RCC 7860 (cell line): ENCODE measurements at places on chromosomes 13 and 19.

GRCh38 chr19:50224986-50225747 is 21.7 kb downstream of the MYH14 start:
- no peak for DNase-seq

DNA sequence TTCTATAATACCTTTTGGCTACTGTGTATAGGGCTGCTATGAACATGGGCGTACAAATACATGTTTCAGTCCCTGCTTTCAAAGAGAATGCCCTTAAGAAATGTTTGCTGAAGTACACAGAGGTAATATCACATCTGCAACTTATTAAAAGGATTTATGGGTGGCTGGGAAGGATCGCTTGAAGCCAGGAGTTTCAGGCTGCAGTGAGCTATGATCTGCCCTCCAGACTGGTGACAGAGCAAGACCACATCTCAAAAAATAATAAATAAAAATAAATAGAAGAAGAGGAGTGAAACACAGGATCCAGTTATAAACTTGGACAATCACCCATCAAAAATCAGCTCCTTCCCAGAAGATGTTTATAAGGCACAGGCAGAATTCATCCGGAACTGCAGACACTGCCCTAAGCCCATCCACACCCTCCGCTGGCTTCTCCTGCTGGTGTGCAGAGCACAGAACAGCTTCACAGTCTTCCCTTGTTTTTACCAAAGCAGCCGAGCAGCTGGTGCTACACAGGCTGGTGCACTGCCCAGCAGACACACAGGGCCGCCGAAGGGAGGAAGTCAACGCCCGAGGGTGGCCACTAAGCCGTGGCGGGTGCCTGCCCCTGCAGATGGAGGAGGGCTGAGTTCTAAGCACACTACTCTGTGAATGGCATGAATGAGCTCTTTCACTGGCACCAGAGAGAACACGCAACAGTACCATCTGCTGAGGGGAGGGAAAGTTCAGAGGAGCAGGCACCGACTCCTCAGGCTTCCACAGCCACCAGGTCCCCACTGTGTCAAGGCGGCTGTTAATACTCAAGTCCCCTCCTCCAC is 44.0 kb downstream of the BRD4 start:
- DNase-seq = no peak

DNA sequence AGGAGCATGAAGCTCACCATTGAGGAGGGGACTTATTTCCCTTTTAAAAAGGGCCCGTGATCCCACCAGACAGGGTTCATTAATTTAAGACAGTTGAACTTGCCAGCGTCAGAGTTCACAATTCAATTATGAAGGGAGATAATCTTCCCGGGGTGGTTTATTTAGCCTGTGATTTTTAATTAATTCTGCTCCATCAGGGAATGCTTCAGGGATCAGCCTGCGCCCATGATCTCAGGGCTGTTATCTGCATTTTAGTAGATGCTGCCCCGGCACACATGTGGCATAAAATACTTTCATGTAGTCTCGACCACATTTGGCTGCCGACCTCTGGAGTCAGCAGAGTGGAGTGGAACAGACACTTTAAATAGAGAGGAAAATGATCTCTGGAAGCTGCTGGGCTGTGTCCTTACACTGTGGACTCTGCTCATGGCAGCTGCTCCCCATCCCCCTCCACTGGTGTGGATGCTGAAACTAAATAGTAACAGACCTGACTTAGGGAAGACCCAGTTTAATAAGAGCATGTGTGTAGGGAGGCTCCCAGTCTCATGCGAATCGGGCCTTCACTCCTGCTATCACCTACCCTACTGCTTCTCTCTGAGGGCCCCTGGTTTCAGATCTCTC is 256.9 kb downstream of the TEX29 start:
- no peak for DNase-seq

GRCh38 chr19:46691104-46691503 is 25.8 kb downstream of the PRKD2 start:
- no peak for DNase-seq

DNA sequence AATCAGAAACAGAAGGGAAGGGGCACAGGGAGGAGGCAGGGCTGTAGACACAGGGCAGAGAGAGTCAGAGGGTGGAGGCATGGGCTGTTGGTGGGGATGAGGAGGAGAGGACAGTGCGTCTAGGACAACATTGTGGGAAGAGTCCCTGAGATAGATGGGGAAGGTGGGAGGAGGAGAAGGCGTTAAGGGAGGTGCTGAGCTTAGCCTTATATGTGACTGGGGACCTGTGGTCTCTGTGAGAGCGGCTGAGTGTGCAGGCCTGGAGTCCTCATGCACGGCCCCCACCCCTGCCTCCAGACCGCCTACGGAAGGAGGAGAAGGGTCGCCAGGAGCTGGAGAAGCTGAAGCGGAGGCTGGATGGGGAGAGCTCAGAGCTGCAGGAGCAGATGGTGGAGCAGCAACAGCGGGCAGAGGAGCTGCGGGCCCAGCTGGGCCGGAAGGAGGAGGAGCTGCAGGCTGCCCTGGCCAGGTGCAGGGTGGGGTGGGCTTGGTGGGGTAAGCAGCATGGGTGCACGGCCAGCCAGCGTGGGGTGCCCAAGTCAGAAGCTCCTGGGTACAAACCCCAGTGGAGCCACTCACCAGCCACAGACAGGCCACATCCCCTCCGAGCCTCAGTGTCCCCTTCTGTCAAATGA is 56.8 kb downstream of the KCNC3 start:
- no peak for DNase-seq

- DNase-seq = no peak
Measured at GRCh38 chr13:71054358-71054757, 812.6 kb downstream of the DACH1 start.

DNA sequence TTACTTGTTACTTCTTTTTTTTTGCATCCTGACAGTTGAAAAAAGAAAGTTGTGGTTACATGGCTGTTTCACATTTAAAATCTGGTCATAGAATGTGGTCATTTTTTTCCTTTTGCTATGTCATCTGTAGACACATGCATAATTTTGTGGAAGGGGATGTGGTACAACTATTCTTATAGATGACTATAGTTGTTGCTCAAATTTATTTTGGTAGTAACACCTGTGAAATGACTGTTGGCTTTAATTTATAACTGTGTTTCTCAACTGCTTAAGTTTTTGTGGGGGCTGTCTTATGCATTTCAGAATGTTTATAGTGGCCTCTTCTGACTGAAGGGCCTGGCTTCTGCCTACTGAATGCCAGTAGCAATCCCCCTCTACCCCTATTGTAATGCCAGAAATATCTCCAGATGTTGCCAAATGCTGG is 130.5 kb downstream of the PAN3 start:
- no peak for DNase-seq

GRCh38 chr19:12796146-12797071 is 5.1 kb downstream of the JUNB start:
- peak; percentile 75 for DNase-seq

DNA sequence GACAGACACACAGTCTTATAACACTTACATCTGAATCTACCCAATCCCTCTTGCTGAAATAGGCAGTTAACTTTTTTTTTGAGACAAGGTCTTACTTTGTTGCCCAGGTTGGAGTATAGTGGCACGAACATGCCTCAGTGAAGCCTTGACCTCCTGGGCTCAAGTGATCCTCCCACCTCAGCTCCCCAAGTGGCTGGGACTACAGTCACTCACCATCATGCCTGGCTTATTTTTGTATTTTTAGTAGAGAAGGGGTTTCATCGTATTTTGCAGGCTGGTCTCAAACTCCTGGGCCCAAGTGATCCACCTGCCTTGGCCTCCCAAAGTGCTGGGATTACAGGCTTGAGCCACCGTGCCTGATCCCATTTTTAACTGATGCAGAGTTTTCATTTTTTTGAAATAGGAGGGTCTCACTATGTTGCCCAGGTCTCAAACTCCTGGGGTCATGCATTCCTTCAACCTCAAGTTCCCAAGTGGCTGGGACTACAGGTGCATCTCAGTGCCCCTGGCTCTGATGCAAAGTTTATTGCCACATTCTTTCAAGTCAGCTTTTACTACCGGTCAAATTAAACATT is 7.6 kb downstream of the ELF1 start:
- DNase-seq = no peak

DNA sequence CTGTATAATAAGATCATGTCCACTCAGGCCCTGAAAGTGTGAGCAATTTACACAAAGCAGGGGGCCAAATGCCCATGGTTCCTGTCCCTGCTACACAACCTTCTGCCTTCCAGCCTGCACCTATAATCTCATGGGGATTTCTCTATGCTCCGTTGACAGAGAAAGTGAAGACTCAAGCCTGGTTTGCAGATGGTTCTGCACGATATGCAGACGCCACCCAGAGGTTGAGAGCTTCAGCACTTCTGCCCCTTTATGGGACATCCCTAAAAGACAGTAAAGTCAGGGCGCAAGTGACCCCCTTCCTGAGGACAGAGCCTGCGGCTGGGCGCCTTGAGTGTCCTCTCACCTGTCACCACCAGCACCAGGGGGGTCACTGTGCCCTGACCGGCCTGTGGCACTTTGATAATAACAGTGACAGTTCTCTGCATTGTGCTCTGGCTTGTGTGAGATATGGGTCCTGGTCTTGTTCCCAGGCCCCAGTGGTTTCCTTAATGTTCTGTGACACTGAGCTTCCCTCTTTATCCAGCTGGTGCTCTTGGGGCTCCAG is 15.1 kb downstream of the LILRA5 start:
- no peak for DNase-seq

DNA sequence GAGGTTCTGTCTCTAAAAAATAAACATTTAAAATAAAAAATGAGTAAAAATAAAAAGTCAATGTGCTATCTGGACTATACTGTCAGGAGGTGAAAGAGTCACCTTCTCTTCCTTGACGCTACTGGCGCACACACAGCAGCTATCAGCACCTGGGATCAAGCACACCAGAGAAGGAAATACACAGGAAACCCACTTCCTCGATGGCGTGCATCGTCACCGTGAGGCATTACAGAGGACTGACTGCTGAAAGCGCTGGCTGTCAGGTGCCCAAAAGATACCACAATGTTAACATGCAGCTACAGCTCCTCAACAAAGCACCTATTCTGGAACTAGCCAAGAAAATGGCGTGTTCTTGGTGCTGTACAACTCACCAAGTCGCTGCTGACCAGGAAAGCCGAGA is 6.1 kb downstream of the SLC35E1 start:
- DNase-seq = no peak

DNA sequence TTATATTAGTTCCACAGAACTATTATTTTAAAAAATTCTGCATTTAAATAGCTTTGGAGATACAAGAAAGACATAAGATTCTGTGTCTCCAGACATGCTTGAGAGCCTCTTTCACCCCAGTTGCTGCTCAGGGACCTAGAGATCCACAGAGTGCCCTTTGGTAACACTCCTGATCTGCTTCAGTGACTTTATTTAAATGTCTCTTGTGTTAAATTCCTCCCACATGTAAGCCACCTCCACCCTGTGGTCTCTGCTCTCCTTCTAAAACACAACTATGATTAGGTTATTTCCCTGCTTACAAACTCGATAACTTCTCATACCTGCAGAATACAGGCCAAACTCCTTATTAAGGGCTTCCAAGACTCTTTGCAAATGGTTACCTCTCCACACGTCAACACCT is 141.0 kb downstream of the RFC3 start:
- no peak for DNase-seq

DNA sequence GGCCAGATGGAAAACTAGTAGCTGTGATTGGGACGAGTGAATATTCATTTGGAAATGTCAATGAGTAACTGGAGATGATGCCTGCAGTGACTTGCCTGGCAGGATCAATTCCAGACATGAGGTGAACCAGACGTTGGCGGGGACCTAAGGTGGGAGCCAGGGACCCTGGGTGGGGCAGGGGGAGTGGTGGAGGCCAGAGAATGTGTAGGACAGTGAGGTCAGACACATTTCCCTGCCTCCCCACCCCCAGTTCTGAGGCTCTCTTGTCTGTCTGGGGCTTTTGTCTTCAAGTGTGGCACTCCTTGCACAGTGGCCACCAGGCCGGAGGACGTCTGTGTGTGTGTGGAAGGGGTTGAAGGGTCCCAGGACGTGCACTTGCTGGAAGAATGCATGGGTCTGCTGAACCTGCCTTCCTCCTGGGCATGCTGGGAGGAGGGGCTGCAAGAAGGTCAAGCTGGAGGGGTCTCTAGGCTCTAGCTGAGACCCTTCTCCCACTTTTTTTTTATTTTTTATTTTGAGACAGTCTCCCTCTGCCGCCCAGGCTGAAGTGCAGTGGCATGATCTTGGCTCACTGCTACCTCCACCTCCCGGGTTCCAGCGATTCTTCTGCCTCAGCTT is 51.6 kb downstream of the CHST8 start:
- no peak for DNase-seq

- DNase-seq = no peak
Measured at GRCh38 chr13:55234311-55234710, 1906.4 kb upstream of the PRR20A start.

DNA sequence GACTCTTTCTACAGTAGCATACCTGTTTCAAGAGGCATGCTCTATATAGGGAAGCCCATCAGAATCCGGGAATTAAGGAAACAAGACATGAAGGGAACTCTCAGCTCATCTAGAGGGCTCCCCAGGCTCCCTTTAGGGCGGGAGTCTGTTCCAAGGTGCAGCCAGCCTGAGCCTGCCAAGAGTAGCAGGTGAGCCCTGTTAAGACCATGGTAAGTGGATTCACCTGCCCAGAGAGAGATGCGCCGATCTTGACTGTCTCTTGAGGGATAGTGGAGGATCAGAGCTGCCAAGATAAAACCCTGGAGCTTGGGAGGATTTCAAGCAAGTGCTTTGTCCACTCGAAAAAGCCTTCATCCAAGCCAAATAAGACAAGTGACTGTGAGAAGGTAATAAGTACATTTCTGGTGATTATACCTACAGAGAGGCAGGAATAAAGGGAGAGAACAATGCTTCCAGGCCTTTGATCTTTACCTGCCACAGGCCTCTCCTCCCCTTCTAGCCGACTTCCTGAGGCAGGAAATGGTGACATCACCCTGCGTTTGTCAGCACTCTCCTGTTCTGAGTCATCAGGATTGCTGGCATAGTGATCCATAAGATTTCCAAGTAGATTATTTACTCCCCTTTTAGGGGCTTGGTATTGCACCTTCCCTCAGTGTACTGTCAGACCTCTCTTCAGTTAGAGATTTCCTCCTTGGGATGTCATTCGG is 31.5 kb downstream of the KLF5 start:
- DNase-seq = peak; percentile 78

DNA sequence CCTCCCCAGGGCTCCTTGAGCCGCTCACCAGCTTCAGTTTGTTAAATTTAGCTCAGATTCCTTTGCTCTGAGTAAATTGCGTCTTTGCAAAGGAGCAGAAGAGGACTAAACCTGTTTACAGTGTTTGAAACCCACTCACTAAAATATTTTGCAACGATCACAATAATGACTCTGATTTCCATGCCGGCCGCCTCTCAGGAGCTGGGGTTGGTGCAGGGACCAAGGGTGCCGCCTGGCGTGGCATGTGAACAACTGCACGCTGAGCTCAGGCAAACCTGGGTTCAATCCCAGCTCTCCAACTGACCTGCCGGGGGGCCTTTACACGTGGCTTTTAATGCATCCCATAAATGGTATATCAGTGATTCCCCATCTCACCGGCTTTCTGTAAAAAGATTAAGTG is 68.7 kb upstream of the CACNA1A start:
- DNase-seq = no peak
